ENCODE measurements at places on chromosomes 4 and X.

- no peak for DNase-seq
Observed at GRCh38 chrX:41722816-41723618, 964 bp upstream of the GPR82 start.

- DNase-seq = no peak
Observed at GRCh38 chr4:52560844-52561280, 98.2 kb downstream of the USP46 start.

GRCh38 chr4:16158504-16158852 lies 67.8 kb downstream of the TAPT1 start:
- no peak for DNase-seq

GRCh38 chrX:48540480-48540879 lies 966 bp downstream of the TBC1D25 start:
- no peak for DNase-seq

DNA sequence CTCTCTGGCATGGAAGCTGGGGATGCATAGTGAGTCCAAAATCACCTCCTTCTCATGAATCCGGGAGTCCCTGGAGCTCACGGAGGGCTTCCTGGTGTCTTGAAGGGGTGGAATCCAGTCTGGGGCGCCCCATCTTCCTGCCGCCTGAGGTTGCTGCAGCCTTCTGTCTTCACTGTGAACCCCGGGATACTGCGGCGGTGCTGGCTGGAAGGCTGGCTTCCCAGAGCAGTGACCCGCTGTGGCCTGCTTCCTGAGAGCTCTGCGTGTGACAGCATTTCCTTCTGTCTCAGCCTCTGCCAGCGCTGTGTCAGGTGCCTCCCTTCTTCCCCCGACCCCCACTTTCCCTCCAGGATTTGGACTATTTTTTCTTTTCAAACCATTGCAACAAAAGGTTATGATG lies 98.8 kb upstream of the STOX2 start:
- no peak for DNase-seq

DNA sequence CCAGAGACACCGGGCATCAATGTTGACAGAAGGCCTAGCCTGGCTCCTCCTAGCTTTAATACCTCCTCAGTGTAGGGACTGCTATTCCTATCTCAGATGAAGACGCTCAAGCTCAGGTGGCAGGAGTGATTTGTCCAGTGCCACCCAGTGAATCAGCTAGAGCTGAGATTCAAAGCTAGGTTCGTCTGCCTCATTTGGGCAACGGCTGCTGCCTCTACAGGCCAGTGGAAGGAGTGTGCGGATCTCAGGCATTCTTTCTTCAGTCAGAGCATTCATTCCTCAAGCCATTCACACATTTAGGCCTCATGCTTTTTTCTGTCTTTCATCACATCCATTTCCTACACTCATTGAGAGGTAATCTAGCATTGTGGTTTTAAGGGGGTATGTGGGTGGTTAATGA lies 7.3 kb downstream of the TSR2 start:
- DNase-seq = no peak

DNA sequence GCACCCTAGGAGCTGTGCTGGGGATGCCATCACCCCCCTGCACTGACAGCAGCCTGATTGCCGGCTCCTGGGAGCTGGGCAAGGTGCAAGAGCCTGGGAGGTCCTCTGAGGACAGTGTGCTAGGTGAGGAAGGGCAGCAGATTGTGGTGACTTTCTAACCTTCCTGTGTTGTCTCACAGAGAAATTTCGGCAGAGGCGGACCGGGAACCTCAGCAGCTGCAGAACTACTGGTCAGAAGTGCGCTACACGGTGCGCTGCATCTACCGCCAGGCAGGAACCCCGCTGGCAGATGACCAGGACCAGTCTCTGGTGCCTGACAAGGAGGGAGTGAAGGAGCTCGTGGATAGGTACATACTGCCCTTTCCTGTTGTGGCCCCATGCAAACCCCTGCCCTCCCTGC lies 89.8 kb downstream of the FAM193A start:
- no peak for DNase-seq

GRCh38 chr4:155973639-155974475 lies 20.2 kb upstream of the CTSO start:
- DNase-seq = no peak

GRCh38 chrX:142095651-142096245 lies 109.3 kb downstream of the MAGEC2 start:
- DNase-seq = no peak

GRCh38 chrX:148784856-148785255 lies 284.4 kb downstream of the AFF2 start:
- no peak for DNase-seq

DNA sequence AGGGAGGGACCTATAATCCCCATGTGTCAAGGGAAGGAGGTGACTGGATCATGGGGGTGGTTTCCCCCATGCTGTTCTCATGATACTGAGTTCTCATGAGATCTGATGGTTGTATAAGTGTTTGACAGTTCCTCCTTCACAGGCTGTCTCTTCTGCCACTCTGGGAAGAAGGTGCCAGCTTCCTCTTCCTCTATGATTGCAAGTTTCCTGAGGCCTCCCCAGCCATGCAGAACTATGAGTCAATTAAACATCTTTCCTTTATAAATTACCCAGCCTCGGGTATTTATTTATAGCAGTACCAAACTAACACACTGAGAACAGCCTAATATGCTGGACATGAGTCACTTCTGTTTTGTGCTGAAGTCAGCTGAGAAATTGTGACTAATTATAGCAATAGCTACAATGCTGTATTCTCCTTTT lies 656.9 kb upstream of the CPEB2 start:
- DNase-seq = no peak

GRCh38 chr4:142809559-142809958 lies 36.5 kb downstream of the INPP4B start:
- DNase-seq = no peak

DNA sequence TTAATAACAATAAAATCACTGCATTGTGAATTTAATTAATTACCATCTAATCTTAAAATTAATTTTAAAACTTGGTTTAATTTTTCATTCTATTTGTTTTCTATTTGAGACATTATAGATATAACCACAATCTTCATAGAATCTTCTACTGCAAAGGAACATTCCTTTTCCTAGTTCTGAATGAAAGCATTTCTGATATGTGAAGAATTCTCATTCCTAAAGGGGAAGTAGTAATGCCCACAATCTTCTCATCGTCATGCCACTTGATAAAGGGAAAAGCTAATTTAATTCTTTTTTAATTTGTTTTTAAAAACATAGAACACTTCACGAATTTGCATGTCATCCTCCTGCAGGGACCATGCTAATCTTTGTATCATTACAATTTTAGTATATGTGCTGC lies 23.7 kb downstream of the MGARP start:
- DNase-seq = no peak

GRCh38 chrX:45751156-45751555 lies 550.5 kb upstream of the DIPK2B start:
- no peak for DNase-seq

DNA sequence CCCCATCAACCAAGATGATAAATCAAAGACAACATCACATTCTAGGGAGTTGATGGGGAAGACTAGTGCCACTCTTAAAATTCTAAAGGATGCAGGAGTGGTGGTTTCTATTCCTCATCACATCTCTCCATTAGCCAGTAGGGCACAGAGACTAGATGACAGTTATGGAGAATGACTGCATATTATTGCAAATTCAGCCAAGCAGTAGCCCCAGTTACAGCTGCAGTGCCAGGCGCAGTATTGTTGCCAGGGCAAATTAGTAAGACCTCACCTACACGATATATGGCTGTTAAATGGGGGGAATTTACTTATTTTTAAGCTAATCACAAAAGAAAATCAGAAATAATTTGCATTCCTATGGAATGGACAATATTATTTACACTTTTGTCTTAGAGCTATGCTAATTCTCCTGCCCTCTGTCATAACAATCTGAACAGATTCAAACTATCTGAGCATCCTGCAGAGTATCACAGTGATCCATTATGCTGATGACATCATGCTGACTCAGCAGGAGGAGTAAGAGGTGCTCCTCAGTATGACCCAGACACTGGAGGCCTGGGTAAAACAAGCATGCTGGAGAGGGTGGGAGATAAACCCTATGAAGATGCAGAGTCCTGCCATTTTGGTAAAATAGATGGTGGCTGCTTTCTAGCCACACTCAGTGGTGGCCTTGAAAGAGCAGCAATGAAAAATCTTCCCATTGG lies 24.7 kb downstream of the ETNPPL start:
- no peak for DNase-seq

DNA sequence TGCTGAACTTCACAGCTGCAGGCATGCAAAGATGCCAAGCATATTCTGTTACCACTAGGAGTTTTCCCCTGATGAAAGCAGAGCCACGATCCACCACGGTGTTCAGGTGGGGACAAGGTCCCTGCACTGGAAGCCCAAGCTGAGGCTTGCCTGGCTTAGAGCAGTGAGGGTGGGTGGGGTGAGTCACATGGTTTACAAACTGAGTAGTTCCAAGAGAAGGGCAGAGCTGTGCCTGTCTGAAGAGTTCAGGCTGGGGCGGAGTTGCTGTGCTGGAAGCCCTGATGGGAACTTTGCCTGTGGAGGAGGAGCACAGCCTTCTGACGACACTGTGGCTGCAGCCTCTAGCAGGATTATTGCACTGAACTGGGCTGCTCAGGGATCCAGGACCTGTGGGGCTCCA lies 45.5 kb downstream of the FAM9B start:
- DNase-seq = no peak

DNA sequence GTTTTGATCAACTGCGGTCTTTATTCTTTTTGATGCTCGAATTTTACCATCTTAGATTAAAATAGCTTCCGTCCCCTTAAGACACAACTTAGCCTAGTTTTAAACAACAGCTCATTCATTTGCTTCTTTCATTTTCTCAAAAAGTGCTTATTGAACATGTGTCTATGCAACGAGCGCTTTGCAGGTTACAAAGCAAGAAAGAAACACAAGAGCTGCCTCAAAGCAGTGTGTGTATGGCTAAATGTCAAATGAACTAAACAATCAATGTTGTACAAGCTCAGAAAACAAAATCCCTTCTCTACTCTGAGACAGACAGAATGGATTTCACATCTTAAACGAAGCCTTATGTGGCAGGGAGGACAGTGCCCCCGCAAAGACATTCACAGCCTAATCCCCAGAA lies 61.0 kb downstream of the EVC2 start:
- DNase-seq = no peak

DNA sequence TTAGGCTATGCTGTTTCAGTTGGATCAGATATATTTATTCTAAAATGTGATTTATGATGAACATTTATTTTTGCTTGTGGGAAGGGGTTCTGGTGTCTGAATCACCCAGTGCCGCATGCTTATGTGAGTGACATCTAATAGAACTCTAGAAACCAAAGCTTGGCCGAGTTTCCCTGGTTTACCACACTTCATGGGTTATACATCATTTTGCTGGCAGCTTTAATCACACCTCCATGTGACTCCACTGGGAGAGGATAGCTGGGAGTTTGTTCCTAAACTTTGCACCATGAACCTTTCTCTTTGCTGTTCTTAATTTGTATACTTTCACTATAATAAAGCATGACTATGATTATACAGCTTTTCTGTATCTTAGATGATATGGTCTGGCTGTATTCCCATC lies 382.9 kb downstream of the INPP4B start:
- DNase-seq = no peak

- no peak for DNase-seq
Observed at GRCh38 chr4:38704622-38705154, 40.7 kb downstream of the KLF3 start.

DNA sequence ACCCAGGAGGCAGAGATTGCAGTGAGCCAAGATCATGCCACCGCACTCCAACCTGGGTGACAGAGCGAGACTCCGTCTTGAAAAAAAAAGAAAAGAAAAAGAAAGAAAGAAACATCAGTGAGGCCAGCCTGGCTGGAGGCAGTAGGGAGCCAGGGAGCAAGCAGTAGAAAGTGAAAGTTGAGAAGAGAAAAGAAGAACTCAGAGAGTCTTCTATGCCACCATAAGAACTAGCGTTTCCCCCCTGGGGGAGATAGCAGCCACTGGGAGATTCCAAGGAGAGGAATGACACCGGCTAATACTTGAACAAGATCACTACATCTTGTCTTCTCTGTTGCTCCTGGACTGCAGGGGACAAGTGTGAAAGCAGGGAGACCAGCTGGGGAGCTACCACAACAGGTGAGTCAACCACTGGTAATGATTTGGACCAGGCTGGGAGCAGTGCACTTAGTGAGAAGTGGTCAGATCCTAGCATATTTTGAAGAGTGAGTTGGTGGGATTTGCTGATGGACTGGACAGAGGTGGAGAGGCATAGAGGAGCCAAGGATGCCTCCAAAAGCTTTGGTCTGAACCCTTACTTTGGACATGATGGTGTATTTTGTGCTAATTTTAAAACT lies 33.4 kb downstream of the SLC2A9 start:
- DNase-seq = no peak

DNA sequence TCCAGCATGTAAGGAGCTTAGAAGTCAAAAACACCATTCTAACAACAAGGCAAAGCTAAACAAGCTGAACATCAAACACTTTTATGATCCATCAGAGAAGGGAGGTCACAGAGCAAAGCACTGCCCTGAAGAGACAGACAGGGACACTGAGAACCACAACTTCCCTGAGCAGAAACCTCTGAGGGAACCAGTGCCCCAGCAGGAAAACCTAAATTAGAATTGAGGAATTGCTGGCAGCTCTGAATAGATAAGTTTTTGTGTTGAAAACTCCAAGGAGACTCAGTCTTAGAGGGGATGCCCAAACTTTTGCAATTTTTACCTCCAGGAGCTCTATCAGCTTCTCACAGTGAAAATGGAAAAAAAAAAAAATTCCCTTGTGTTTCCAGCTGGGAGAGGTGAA lies 83.0 kb upstream of the MAPK10 start:
- no peak for DNase-seq

DNA sequence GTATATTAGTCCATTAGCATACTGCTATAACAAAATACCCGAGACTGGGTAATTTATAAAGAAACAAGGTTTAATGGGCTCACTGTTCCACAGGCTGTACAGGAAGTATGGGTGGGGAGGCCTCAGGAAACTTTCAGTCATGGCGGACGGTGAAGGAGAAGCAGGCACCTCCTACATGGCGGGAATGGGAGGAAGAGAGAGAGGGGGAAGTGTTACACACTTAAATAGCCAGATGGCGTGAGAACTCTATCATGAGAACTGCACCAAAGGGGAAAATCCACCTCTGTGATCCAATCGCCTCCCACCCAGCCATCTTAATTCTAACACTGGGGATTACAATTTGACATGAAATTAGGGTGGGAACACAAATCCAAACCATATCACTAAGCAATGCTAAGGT lies 98.9 kb upstream of the SH3RF1 start:
- DNase-seq = no peak

- DNase-seq = no peak
Observed at GRCh38 chr4:134567461-134567860, 365.9 kb upstream of the PABPC4L start.

DNA sequence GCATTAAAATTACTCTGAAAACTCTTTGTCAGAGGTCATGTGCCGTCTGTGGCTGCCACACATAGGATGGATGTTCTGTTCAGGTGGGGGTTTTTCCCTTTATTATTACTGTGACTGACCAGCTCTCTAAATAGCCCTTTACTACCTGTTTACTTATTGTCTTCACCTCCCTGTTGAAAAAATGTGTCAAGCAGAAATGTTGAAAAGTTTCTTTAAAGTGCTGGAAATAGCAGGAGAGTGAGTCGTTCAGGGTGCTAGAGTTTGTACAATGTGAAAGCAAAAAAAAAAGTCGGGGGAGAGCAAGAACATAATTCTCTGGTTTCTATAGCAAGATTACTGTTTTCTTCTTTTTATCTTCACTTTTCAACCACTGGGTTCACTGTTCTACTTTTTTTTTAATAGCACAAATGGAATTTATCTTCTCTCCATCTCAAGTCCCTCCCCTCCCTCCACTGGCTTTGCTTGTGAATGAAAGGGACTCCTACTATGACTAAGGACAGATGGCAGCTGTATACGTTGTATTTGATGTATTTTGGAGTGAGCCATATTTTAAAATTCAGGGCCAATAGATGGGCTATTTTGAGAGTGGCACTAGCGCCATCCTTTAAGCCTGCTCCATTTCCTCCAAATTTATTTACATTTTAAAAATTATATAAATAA lies 33.3 kb downstream of the ARX start:
- DNase-seq = no peak
